ENCODE measurements at places on chromosomes 5 and 9.

DNA sequence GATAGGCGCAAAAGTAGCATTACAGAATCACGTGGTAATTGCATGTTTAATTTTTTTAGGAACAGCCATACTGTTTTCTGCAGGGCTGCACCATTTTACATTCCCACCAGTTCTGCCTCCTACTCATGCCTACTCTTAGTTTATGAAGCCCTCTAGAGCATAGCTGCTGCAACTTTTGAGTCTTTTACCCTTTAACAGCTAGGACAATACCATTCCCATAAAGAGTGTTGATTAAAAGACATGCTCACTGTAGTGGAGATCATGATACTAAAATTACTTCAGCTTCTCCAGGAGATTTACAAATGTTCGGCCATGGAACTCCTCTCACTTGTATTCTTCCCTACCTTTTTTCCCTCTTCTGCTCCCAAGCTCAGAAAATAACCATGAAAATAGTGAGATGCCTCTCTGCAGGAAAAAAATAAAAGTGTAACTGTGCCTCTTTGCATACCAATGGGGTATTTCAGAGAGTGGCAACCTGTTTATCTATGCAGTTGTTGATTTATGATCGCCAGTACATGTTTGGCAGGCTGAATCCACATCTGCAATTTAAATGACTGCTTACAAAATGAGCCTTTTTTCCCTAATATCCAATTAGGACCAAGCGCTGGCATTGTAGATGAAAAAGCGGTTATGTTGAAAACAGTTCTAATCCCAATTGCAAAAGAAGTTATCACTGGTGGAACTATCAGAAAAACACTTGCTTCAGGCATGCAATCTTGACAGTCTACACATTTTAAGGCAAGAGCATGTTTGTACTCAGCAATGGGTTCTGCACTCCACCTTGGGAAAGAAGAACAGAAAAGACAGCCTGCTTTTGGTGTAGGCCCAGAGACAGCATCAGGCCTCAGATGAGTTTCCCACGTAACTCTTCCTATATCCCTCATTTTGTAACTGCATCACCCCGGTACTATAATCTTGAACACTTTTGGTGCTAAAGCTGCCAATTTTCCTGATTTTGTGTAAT, 131.1 kb downstream of the ADAMTSL1 start:
- no peak overlapping the region for H3K27ac ChIP-seq
- no peaks in the 10 kb centered on the region for H3K27me3 ChIP-seq
- DNase-seq, result no peak
- no peaks in the 10 kb centered on the region for H3K36me3 ChIP-seq
- no peaks in the 10 kb centered on the region for H3K4me1 ChIP-seq

DNA sequence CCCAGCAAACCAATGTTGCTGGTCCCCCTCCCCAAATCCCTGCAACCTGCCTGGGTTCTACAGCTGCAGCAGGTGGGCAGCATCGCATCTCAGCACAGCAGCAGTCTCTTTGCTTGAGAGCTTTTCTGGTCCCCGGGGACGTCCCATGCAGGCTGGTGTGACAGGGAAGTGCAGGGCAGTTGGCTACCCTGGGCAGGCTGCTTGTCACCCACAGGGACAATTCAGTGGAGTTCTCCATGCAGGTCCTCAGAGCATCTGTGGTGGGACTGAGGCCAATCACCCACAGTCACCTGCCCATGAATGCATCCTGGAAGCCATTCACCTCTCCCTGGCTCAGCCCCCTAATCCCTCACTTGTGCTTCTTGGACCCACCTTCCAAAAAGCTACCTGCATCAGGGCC, 43.9 kb upstream of the SEMA4D start:
- H3K36me3 ChIP-seq, result no peaks in the 10 kb centered on the region
- H3K27me3 ChIP-seq, result no peaks in the 10 kb centered on the region
- no peak overlapping the region for H3K27ac ChIP-seq
- DNase-seq, result no peak

DNA sequence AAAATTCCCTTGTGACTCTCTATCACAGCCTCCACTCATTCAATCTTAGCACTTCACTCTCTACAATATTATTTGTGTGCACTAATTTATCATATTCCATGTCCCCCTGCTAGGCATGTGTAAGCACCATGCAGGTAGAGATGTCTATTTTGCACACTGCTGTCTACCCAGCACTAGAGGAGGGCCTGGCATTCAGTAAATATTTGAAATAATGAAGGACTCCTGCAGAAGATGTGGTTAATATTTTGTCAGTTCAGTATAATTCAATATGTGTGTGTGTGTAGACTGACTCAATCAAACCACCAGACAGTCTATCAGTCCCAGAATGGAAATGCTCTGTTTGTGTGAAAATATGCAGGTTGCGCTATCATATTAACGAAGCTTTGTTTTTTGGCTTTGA, 313.6 kb upstream of the CDH6 start:
- H3K27ac ChIP-seq, result no peak overlapping the region
- no peaks in the 10 kb centered on the region for H3K4me1 ChIP-seq
- no peaks in the 10 kb centered on the region for H3K27me3 ChIP-seq
- DNase-seq, result no peak

- H3K4me1 ChIP-seq, result no peaks in the 10 kb centered on the region
- no peak overlapping the region for H3K4me3 ChIP-seq
- no peaks in the 10 kb centered on the region for H3K27me3 ChIP-seq
- H3K27ac ChIP-seq, result no peak overlapping the region
Measured at GRCh38 chr9:120626512-120626911, 46.5 kb upstream of the CDK5RAP2 start.

DNA sequence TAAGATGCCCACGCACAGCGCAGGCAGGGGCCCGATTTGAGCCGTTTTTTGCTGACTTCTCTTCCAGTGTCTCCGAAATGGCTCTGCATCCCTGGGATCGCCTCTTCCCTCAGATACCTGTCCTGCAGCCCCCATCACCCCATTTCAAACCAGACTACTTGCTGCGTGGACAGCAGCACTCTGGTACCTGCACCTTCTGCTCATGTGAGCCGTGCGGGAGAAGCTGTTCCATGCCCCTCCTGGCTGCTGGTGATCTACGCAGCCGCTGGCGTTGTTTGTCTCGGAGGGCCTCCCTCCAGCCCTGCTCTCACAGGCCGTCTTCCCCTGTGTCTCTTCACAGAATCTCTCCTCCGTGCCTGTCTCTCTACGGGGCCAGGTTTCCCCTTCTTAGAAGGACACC, 13.4 kb downstream of the CEP72 start:
- H3K36me3 ChIP-seq, result peaks cover 6% of the 10 kb centered on the region
- DNase-seq, result no peak
- no peak overlapping the region for H3K4me3 ChIP-seq
- H3K27ac ChIP-seq, result no peak overlapping the region

GRCh38 chr5:86749841-86750240, 132.1 kb downstream of the COX7C start:
- no peak for DNase-seq
- no peak overlapping the region for H3K4me3 ChIP-seq
- no peaks in the 10 kb centered on the region for H3K4me1 ChIP-seq
- H3K36me3 ChIP-seq, result no peaks in the 10 kb centered on the region

GRCh38 chr9:93960221-93960970, 5.2 kb upstream of the BARX1 start:
- peaks cover 30% of the 10 kb centered on the region for H3K4me1 ChIP-seq
- peaks cover 46% of the 10 kb centered on the region for H3K27me3 ChIP-seq
- no peaks in the 10 kb centered on the region for H3K36me3 ChIP-seq
- DNase-seq, result no peak
- H3K4me3 ChIP-seq, result no peak overlapping the region
- H3K27ac ChIP-seq, result no peak overlapping the region

DNA sequence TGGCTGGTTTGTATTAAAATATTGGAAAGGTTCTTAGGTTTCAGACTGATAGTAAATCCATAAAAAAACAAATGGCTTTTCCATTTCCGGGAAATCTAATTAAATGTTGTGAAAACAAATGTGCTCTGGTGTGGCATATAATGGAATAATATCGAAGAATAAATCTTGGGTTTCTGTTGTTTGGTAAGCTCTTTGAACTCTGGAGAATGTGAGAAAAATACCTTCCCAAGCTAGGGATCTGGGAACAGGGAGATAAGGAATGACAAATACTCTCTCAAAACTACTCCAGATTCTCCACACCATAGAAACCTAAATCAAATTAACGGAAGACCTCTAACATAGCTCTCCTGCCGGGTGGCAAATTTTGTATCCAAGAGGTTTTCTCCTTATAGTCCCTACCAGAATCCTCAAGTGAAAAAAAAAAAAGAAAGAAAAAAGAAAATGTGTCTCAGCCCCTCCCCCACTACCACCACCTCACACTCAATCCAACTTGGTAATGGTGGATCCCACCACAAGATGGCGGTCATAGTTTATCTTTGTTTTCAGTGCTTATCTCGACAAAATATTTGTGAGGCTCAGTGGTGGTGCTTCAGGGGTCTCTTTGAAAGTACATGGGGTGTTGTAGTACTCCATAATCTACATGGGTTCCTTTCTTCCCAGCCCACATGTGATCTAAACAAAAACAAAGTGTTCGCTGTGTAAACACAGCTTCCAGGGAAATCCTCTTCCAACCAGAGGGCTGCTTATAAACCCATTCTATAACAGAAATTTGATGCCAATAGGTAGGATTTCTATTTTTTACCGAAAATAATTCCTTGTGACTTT, 54.5 kb upstream of the FST start:
- no peak overlapping the region for H3K27ac ChIP-seq
- DNase-seq, result no peak
- H3K36me3 ChIP-seq, result no peaks in the 10 kb centered on the region
- no peaks in the 10 kb centered on the region for H3K27me3 ChIP-seq
- no peaks in the 10 kb centered on the region for H3K4me1 ChIP-seq

DNA sequence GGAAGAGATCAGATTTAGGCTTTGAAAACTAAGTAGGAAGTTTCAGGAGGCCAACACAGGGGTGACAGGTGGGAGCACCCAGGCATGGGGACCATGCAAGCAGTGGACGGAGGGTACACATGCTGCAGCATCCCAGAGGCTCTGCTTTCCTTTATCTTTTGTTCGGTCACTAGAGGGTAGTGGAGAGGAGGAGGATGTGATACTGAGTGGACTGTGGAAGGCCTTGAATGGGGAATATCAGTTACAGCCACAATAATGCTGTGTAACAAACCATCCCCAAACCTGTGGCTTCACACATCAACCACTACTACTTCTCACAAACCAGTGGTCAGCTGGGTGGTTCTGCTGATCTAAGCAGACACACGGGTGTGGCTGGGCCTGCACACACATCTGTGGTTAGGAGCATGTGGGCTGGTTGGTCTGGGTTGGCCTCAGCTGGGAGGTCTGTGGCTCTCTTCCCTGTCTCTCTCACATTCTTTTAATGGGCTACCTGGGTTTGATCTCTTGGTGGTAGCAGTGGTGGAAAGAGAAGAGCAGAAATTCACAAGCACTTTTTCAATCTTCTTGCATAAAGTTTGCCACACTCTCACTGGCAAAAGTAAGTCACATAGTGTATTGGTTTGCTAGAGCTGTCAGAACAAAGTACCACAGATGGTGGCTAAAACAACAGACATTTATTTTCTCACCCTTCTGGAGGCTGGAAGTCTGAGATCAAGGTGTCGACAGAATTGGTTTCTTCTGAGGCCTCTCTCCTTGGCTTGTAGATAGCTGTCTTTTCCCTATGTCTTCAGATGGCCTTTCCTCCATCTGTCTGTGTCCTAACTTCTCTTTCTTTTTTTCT, 238.7 kb downstream of the AGTPBP1 start:
- no peak overlapping the region for H3K27ac ChIP-seq
- no peaks in the 10 kb centered on the region for H3K4me1 ChIP-seq
- no peak for DNase-seq
- H3K27me3 ChIP-seq, result no peaks in the 10 kb centered on the region
- no peaks in the 10 kb centered on the region for H3K36me3 ChIP-seq

- peaks cover 5% of the 10 kb centered on the region for H3K27me3 ChIP-seq
- H3K27ac ChIP-seq, result no peak overlapping the region
- no peaks in the 10 kb centered on the region for H3K4me1 ChIP-seq
- H3K4me3 ChIP-seq, result no peak overlapping the region
Measured at GRCh38 chr5:103407402-103407801, 148.8 kb downstream of the MACIR start.

GRCh38 chr9:135050072-135050990, 37.1 kb upstream of the OLFM1 start:
- H3K27ac ChIP-seq, result no peak overlapping the region
- H3K27me3 ChIP-seq, result no peaks in the 10 kb centered on the region
- H3K4me3 ChIP-seq, result no peak overlapping the region
- H3K4me1 ChIP-seq, result no peaks in the 10 kb centered on the region
- no peaks in the 10 kb centered on the region for H3K36me3 ChIP-seq

DNA sequence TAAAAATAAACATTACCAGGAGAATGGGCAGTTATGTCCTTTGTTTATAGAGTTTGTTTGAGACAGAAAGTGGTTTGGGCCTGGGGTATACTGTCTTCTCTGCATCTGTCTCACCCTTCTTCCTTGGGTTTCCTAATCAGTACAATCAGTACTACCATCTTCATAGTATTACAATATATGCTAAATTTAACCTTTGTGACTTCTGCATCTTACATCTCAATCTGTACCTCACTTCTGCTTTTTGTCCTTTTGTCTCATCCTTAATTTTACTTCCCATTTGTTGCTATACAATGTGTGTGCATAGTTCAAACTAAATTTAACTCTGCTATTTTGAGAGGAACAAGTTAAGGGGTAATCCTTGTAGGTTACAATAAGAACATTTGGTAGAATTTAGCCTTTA, 19.6 kb downstream of the FBXO38 start:
- peaks cover 4% of the 10 kb centered on the region for H3K4me1 ChIP-seq
- DNase-seq, result no peak
- H3K36me3 ChIP-seq, result peaks cover 52% of the 10 kb centered on the region
- H3K27me3 ChIP-seq, result no peaks in the 10 kb centered on the region
- H3K27ac ChIP-seq, result no peak overlapping the region

DNA sequence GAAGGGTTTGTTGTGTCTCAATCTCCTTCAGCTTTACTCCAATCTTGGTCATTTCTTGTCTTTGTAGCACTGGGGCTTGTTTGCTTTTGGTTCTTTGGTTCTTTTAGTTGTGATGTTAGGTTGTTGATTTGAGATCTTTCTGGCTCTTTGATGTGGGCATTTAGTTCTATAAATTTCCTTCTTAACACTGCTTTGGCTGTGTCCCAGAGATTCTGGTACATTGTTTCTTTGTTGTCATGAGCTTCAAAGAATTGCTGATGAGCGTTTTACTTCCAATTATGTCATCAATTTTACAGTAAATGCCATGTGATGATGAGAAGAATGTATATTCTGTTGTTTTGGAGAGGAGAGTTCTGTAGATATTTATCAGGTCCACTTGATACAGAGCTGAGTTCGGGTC, 353.3 kb downstream of the MAN2A1 start:
- no peak overlapping the region for H3K4me3 ChIP-seq
- no peak for DNase-seq
- H3K4me1 ChIP-seq, result no peaks in the 10 kb centered on the region
- no peak overlapping the region for H3K27ac ChIP-seq
- no peaks in the 10 kb centered on the region for H3K27me3 ChIP-seq

GRCh38 chr5:109167586-109167985, 242.2 kb downstream of the PJA2 start:
- H3K27me3 ChIP-seq, result no peaks in the 10 kb centered on the region
- H3K27ac ChIP-seq, result no peak overlapping the region
- H3K36me3 ChIP-seq, result no peaks in the 10 kb centered on the region
- H3K4me1 ChIP-seq, result no peaks in the 10 kb centered on the region
- DNase-seq, result no peak

- no peak overlapping the region for H3K4me3 ChIP-seq
- H3K4me1 ChIP-seq, result no peaks in the 10 kb centered on the region
- DNase-seq, result no peak
- H3K27ac ChIP-seq, result no peak overlapping the region
- H3K36me3 ChIP-seq, result no peaks in the 10 kb centered on the region
Measured at GRCh38 chr9:88681434-88681833, 146.5 kb downstream of the NXNL2 start.

All from CD8-positive, alpha-beta memory T cell (primary cell).